ENCODE measurements at places on chromosomes 16 and 17. TPM values are rescaled to one million over a fixed set of nuclear protein-coding genes. Genes with fewer than 3 reads are reported as not detected.

Gene USP36
- total RNA-seq, result 162 TPM

Gene CSH1
- not detected for total RNA-seq

- no peak for DNase-seq
These were observed 80.3 kb upstream of the CRHR1 start for GRCh38 chr17:45703806-45704205.

GRCh38 chr17:16820979-16821543 is 131.0 kb downstream of the CCDC144A start:
- no peak for DNase-seq

- DNase-seq, result no peak
These were observed 135.8 kb downstream of the TRIM37 start for GRCh38 chr17:58970609-58971450.

DNA sequence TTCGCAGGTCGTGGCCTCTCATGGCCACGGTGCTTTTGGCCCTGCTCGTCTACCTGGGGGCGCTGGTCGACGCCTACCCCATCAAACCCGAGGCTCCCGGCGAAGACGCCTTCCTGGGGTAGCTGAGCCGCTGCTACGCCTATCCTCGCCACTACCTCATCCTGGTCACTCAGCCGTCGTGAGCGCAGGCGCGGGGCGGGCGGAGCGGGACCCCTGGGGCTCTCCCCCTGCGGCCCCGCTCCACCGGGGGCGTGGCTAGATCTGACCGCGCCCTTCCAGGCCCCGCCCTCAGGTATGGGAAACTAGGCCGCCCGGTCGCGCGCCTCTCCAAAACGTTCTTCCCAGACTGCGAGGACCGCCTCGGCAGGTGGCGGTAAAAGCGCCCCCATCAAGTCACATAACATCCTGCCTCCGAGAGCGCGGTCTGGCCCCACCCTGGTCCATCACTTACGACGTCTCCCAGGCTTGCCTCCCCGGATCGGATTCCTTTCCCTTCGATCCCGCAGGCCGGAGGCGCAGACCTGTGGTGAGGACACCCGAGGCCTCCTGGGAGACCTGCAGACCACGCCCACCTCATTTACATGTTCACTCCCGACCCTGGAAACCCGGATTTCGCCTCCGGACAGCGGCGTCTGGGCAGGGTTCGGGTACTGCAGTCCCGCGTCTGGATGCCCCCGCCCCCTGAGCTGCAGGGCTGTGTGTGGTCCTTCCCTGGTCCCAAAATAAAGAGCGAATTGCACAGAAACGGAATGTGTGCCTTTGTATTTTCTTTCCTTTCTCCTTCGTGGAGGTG is 91.5 kb upstream of the TMEM97 start:
- no peak for DNase-seq

Gene RNF157
- total RNA-seq, result 23.5 TPM

GRCh38 chr16:2842340-2843000 is 12.4 kb downstream of the ZG16B start:
- no peak for DNase-seq

Gene ARHGDIG
- total RNA-seq, result 12.2 TPM

Gene SULT1A2
- 3.7 TPM for total RNA-seq

DNA sequence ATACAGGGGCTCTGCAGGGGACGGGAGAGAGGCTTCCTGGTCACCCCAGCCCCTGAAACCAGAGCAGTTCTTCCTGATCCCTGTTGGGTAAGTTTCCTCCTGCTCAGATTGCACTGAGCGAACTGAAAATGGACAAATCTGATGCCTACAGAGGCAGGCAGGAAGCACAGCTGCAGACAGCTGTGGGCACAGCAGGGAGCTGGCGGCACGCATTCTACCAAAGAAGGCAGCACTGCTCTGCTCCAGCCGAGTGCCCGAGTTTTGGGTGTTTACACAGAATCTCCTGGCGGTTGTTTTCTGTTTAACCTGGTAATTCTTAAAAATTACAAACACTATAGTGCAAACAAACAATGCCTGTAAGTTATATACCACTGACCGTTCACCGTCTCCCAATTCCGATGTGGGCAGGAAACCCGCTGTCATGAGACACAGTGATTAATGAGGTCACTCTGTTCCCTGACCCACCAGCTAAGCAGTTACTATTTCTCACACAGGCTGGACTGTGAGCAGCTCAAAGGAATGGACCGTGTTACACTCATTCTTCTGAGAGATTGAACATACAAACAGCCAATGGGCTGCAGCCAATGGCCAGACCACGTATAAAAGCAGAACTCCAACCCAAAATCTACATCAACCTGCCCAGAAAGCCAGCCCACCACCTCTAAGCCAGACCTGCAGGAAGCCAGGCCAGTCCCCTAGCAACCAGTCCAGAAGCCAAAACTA is 25.5 kb downstream of the NSMCE1 start:
- peak; percentile 21 for DNase-seq

DNA sequence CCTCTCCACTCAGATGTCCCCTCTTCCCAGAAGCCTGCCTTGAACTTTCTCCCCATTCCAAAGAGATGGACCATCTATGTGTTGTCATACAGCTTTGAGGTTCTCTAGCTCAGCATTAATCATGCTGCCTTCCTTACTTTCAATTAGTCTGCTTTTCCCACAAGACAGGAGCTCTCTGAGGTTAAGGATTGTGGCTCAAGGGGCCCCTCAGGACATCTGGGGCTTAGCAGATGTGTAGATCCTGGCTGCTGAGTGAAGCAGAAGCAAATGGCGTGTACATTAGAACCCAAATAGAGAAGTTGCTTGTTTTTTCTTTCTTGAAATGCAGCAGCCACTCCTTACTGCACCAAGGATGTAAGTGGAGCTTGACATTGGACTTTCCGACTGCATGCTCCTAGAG is 330.5 kb upstream of the TNRC6C start:
- no peak for DNase-seq

- no peak for DNase-seq
These were observed 90.1 kb upstream of the GSE1 start for GRCh38 chr16:85522842-85523601.

GRCh38 chr17:57895382-57896060 is 45.7 kb upstream of the MRPS23 start:
- DNase-seq, result no peak
